Activated T-cell treated with anti-CD3 and anti-CD28 coated beads, Interleukin-2, amount 50 U/mL, for 72 hours (primary cell): ENCODE measurements at places on chromosomes 2 and 18. TPM values are rescaled to one million over a fixed set of nuclear protein-coding genes. Genes with fewer than 3 reads are reported as not detected.

GRCh38 chr18:21134895-21135294 lies 23.3 kb upstream of the ROCK1 start:
- DNase-seq, result peak; percentile 7

- DNase-seq, result no peak
Observed at GRCh38 chr2:42050010-42050702, 2.3 kb downstream of the PKDCC start.

GRCh38 chr2:14261771-14262170 lies 370.7 kb upstream of the LRATD1 start:
- no peak for DNase-seq

DNA sequence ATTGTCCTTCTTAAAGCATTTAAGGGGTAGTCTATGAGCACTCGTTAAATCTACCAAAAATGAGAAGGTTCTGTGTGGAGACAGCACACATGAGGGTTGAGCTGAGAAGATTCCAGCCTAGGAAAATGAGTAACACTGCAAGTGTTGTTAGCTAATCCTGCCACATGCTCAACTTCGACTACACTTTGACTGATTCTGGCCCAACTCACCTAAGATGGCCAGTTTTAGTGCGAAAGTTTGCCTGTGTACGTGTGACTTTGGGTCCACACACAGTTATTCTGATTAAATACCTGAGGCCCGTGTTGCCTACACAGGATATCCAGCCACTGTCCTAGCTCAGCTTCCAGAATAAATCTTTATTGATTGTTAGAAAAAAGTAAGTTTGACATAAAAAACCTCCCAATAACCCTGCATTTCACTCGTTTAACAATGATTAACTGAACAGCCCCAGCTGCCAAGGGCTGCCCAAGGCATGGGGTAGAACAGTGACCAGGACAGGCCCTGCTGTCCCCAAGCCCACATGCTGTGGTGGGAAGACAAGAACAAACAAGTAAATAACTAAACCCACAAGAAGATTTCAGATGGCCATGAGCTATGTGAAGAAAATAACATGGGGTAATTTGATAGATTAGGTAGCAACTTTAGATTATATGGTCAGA lies 14.7 kb upstream of the CERS6 start:
- no peak for DNase-seq

GRCh38 chr2:127176371-127177311 lies 43.5 kb downstream of the CYP27C1 start:
- no peak for DNase-seq

DNA sequence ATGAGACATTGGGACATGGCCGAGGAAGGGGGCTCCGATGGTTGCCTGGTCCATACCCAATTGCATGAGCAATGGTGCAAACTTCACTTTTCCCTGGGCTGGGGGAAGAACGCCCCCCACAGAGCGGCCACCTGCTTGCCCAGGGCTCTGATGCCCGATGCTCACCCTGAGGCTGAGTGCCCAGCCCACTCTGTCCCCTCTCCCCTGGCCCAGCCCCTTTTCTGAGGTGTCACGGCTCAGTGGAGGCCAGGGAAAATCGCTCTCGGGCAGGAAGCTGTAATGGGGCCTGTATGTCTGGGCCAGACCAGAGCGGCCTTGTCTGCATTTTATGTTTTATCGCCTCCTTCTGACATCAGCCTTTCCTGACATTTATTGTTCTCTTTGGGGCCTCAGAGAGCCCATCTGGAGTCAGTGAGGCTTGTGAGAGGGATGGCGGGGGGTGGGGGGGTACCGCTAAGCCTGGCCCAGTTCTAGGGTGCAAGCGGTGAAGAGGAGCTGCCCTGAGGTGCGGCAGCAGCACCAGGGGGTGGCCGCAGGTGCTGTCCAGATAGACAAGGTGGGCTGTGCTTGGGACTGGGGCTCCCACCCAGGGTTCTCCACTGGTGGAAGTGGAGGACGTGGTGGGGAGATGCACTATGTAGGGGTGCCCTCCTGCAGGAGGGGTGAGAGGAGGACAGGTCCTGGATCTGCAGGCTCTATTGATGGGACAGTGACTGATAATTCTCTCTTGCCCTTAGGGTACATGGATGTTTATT lies 46.2 kb downstream of the INHBB start:
- no peak for DNase-seq

GRCh38 chr2:159193791-159194190 lies 92.7 kb downstream of the WDSUB1 start:
- DNase-seq, result no peak

DNA sequence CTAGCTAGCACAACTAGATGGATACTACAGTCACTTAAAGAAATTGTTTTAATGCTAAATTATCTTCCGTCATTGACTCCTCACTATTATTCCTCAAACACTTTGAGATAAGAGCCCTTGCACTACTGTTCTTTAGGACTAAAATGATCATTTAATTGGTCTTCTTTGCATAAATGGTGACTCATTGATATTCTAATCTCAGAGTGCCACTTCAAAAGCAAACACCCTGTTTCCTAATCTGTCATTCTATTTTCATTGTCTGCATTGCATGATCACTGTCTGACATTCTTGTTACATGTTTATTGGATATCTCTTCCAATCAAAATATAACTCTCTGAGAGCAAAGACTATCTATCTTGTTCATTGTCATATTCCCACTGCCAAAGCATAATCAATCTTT lies 313.9 kb downstream of the EXOC6B start:
- DNase-seq, result no peak

GRCh38 chr2:59874361-59874760 lies 679.1 kb downstream of the BCL11A start:
- DNase-seq, result no peak

- peak; percentile 61 for DNase-seq
Observed at GRCh38 chr2:203583701-203584100, 48.6 kb upstream of the RAPH1 start.

DNA sequence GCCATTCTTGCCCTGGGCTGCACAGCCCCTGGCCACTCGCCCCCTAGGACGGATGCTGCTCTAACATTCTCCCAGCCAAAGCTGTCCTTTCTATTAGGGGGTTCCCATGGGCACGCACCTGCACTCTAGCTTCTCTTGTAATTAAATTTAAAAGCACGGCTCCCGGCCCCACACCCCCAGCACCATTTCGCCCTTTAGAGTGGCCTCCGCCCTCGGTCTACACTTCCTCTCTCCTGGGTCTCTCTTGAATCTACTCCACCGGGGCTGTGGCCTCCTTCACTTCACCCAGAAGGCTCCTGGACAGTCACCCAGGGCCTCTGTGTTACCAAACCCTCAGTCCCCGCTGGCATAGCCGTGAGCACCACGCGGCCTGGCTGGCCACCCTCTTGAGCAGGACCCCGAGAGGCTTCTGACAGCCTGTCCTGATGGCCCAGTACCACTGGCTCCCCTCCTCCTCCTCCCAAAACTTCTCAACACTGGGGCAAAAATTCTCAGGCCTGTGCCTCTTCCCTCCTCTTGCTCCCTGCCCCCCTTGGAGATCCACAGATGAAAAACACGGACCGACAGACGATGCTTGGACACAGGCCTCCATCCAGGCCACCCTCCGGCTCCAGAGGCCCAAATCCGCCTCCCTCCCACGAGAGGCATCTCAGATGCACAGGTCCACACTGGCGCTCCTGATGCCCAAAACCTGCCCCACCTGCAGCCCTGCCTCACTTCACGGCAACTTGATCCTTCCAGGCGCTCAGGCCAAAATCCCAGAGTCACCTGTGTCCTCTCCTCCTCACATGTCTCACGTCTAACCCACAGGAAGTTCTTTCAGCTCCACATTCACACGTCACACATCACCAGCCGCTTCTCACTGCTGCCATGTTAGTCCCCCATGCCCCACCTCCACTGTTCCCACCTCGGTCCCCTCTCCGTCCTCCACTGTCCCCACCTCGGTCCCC lies 6.9 kb upstream of the RAB17 start:
- no peak for DNase-seq

DNA sequence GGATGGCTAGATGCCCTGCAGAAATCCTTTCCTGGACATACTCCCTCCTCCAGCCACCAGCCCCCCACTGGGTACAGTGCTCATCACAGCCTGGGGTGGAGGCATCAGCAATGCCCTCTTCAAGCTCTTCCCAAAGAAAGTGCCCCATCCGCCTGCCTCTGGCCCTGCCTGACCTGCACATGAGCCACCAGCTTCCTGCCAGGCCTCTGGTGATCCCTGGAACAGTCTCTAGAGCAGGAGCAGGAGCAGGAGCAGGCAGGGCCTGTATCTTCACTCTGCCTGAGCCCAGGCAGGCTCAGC lies 54.1 kb upstream of the CAB39 start:
- DNase-seq, result no peak

DNA sequence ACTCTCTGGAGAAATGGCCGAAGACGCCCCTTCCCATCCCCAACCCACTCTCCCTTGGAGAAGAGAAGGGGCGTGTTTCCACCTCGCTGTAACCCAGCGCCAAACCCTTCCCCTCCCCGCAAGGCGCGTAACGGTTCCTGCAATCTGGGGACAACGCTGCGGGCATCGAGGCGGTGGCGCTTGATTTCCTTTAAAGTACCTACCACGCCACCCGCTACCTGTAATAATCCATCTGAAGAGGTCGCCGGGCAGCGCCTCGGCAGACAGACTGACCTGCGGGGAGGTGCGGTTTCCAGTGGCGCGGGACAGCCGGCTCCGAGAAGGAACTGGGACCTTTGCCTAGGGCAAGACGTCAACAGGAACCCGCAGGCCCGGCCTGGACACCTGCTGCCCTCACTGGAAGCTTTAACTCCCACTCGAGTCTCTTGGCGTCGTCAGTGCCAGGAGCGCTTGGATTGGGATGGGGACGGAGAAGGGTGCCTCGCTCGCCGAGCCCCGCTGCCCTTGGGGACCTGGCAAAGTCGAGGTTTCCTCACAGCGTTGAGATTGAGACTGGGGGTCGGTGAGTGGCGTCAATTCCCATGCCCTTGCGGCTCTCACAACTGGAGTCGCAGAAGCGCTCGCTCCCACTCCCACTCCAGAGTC lies at the start of gene CYP1B1:
Gene CYP1B1 (minus strand): TSS at position 645 of the 645 bp plus-strand sequence. CDS start 763 bp downstream, outside the sequence.
- no peak for DNase-seq

GRCh38 chr2:15169326-15170069 lies 391.6 kb downstream of the NBAS start:
- no peak for DNase-seq

- no peak for DNase-seq
Observed at GRCh38 chr2:98458667-98459380, 14.2 kb downstream of the INPP4A start.

DNA sequence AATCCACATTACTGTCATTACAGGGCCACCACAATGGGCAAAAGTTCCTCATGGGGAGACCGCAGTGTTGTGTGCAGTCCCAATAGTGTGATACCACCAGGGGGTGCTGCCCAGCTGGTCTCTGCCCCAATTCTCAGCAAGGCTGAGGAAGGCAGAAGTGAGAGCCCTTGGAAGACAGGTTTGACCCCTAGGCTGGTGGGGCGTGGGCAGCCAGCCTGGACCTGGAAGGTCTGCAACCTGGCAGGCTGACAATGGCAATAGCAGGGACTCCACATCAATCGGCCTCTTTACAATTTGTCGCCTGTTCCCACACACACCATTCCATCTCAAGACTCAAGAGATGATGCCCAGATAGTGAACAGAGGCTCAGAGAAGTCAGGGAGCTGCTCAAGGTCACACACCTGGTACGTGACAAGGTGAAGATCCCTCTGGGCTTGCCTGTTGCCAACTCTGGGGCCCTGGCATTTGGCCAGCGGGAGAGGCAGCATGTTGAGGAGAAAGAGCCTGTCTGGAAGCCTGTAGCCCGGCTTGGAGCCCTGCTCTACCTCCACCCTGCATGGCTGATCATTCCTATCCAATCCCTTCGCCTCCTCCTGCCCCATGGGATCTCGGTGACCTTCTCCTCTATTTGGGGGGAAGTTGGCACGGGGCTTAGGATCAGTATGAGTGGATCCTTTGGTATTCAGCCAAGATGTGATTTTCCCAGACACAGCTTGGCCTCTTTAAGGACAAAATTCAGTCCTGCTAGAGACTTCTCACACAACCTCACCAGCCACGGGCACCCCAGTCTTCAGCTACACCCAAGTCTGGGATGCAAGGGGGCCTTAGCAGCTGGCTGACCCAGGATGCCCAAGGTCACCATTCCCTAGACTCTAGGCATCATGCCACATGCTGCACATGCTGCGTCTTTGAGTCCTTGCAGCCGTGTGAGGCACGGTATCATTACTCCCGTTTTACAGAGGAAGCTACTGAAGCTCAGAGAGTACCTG lies 2.9 kb upstream of the ATOH8 start:
- peak; percentile 66 for DNase-seq

- DNase-seq, result no peak
Observed at GRCh38 chr2:229520691-229521096, 193.7 kb downstream of the DNER start.

- DNase-seq, result no peak
Observed at GRCh38 chr2:240922245-240922981, 16.3 kb downstream of the CROCC2 start.

DNA sequence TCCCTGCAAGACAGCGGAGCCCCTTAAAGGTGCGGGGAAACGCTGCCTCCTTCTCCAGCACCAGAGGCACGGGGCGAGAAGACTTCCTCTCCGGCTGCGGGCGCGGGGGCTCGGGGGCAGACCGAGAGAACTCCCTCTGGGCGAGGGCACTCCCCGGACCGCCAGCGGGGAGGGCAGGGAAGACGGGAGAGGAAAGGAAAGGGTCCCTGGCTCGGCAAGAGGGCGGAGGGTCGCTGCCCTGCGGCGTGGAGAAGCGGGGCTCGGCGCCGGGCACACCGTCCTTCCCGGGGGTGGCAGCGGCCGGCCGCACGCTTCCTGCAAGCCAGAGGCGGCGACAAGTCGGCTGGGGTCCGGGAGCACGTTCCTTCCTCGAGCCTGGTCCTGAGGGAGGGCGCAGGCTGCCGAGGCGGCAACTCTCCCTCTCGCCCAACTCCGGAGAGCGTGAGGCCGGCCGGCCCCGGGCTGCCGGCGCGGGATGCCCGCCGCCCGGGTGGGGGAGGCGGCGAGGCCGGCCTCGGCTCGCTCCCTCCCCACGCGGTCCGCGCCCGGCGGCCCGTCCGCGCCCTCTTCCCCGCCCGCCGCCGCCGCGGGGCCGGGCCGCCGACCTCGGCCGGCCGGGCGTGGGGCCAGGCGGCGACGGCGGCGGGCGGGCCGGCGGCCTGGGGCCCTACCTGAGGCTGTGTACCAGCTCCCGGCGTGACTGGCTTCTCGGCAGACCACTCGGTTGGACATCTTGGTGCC lies 1.1 kb downstream of the MEMO1 start:
- peak; percentile 50 for DNase-seq

DNA sequence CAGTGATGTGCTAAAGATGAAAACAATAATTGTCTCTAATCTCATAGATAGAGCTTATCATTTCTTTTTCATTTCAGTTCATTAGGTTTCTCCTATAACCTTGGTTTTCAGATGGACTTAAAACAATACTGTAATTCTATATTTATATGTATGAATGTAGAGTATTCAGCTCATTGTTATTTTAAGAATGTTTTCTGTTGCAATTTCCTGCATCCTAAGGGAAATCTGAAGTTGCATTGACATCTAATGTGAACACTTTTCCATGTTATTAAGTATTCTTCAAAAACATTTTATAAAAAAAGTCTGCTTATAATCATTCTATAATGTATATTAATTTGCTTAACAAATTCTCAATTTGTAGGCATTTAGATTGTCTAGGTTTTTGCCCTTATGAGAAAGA lies 288.9 kb downstream of the XIRP2 start:
- DNase-seq, result no peak

The KCNG2 gene
- total RNA-seq, result not detected

The IL1RL2 gene
- 1.9 TPM for total RNA-seq

The GPR39 gene
- not detected for total RNA-seq

The TBR1 gene
- 0.02 TPM for total RNA-seq

The RPS27A gene
- 1,242 TPM for total RNA-seq

The DNAH7 gene
- 0.02 TPM for total RNA-seq

The KLHL30 gene
- not detected for total RNA-seq

The OTOS gene
- total RNA-seq, result not detected

The SLC25A52 gene
- not detected for total RNA-seq

The TBC1D8 gene
- total RNA-seq, result 8.3 TPM

The FBXO15 gene
- 1.0 TPM for total RNA-seq

The GYPC gene
- total RNA-seq, result 148 TPM
